ENCODE measurements at places on chromosomes 16 and 17. TPM values are rescaled to one million over a fixed set of nuclear protein-coding genes. Genes with fewer than 3 reads are reported as not detected.

The NOG gene
- 0.88 TPM for total RNA-seq

The GUCY2D gene
- total RNA-seq, result not detected

The ABCC12 gene
- 0.15 TPM for total RNA-seq

- no peak for DNase-seq
Observed at GRCh38 chr16:7376227-7376626, 43.6 kb downstream of the RBFOX1 start.

- no peak for DNase-seq
Observed at GRCh38 chr17:13350466-13350865, 251.3 kb downstream of the HS3ST3A1 start.

- DNase-seq, result no peak
Observed at GRCh38 chr17:68398691-68399637, 58.3 kb downstream of the WIPI1 start.

DNA sequence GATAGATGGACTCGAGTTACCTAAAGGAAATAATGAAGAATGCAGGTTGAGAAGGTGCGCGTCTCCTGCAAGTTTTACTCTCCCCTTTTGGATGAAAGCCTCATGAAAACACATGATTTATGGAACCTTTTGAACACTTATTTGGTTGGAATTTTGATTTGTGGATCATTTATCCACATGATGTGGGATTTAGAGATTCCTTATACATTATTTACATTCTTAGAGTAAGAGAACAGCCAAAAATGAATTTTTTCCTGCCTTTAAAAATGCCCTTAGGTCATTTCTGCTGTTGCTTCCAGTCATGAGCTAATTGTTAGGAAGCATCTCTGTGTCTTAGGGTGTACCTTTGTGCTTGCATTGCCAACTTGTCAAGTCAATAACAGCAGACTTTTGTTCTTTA is 99.9 kb downstream of the RPTOR start:
- no peak for DNase-seq

DNA sequence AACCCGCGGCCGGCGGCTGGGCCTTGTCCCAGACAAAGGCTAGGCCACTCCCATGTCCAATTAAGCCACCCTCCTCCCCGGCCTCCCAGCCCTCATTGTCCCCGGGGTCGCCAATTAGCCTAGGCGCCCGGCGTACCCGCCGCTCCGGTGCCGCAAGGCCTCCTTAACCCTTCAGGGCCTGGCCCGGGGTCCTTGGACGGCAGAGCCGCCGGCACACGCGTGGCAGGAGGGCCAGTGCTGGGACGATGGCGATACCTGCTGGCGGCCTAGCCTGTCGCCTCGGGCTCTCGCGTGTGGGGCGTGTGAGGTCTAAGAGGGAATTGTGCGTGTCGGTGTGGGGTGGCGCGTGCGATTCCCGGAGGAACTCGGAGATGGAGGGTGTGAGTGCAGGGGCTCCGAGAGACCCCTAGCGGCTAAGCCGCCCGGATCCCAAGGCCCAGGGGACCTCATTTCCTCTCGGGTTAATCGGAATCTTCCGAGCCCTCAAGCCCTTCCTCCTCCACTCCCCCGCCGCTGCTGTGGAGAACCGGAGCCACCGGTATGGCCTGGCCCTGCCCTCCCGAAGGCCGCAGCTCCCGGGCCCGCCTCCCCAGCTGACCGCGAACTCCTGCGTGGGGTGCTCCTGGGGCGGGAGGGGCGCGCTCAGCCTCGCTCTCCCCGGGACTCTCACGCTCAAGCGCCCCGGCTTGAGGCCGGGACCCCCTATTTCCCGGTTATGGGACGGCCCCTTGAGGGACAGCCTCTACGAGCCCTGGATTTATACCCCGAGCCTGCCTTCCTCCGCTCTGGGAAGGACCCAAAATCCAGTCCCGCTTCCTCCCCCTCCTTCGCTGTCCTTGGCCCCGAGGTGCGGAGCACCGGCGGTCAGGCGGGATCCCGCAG is 11.9 kb downstream of the TBX2 start:
- DNase-seq, result peak; percentile 68

GRCh38 chr16:52633230-52633629 is 86.3 kb upstream of the TOX3 start:
- DNase-seq, result no peak

- DNase-seq, result no peak
Observed at GRCh38 chr17:39777534-39778365, 40.0 kb downstream of the GRB7 start.

DNA sequence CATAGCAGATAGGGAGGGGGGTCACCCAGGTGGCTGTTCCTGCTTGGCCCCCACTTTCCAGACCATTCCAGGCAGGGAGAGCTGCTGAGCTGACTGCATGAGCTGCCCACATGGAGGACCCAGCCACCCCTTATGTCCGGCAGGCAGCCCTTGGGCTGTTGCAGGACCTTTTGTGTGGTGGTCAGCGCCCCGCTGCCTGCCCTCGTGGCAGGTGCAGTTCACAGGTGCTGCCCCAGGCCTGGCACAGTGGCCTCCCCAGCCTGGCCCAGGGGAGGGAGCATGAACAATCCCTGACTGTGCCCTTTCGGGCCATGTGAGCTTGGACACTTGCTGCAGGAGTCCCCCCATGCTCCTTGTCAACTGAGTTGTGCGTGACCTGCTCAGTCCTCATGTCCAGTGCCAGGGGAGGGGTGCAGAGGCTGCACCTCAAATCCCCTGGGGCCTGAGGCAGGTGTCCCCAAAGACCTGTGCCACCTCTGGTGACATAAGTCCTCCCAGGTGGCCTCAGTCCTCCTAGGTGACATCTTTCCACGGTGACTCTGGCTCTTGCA is 8.6 kb downstream of the TBC1D26 start:
- no peak for DNase-seq

DNA sequence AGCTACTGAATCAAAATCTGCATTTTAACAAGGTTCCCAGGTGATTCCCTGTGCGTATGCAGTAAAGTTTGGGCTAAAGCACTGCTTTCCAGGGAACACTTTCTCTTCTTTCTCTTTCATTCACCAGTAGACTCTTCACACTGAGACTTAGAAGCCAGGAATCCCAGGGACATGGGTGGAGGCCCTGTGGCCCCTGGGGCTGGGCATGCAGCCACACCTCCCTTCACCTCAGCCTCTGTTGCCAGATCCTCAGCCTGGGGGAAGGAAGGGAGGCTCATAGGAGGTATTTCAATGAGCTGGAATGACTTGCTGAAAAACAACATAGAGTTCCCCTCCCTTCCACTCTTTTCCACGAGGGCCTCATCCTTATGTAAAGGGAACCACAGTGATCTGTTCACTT is 1.2 kb downstream of the G6PC3 start:
- no peak for DNase-seq

GRCh38 chr17:78227455-78227916 is 3.9 kb upstream of the TMEM235 start:
- DNase-seq, result no peak

- no peak for DNase-seq
Observed at GRCh38 chr17:55160501-55160900, 104.3 kb upstream of the HLF start.

- DNase-seq, result no peak
Observed at GRCh38 chr16:88673716-88674379, 11.0 kb upstream of the MVD start.

DNA sequence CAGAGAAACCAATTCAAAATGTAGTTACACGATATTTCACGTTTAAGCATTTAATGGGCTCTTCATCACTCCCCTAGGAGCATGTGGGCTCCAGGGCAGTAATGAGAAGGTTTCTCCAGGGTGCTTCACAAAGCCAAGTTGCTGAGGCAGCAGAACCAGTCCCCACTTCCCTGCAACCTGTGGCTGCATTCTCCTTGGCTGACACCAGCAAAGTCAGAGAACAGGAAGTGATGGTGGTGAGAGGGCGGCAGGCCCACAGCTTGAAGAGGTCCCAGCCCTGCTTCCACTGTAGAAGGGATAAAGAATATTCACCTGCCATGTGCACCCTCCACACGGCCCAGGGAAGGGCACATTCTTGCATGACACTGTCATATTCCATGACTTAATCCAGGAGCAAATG is 133.2 kb downstream of the CBLN1 start:
- no peak for DNase-seq
